ENCODE measurements at places on chromosomes 2 and 18. TPM values are rescaled to one million over a fixed set of nuclear protein-coding genes. Genes with fewer than 3 reads are reported as not detected.

DSG1 gene
- total RNA-seq: not detected

LCT gene
- total RNA-seq: not detected

HOXD10 gene
- 7.5 TPM for total RNA-seq

TFPI gene
- 145 TPM for total RNA-seq

WDFY1 gene
- 75.8 TPM for total RNA-seq

STAT4 gene
- not detected for total RNA-seq

GPR35 gene
- total RNA-seq: not detected

NEU2 gene
- total RNA-seq: not detected

GAD1 gene
- total RNA-seq: not detected

PJVK gene
- total RNA-seq: not detected

ANO7 gene
- total RNA-seq: 1.1 TPM

DSG4 gene
- total RNA-seq: not detected

All from mammary microvascular endothelial cell (primary cell).